Type B pancreatic cell (in vitro differentiated cells): ENCODE measurements at places on chromosomes 7 and 10. TPM values are rescaled to one million over a fixed set of nuclear protein-coding genes. Genes with fewer than 3 reads are reported as not detected.

RBP3 gene
- total RNA-seq, result not detected in 2 replicates

CPEB3 gene
- total RNA-seq, result 2.3 and 3.7 TPM in 2 replicates

TRRAP gene
- 45.0 and 65.7 TPM in 2 replicates for total RNA-seq

ADAMTS14 gene
- total RNA-seq, result 0.29 and 1.4 TPM in 2 replicates

ACSL5 gene
- total RNA-seq, result 13.9 and 39.7 TPM in 2 replicates

CAMK1D gene
- total RNA-seq, result 12.2 and 29.2 TPM in 2 replicates

DNA sequence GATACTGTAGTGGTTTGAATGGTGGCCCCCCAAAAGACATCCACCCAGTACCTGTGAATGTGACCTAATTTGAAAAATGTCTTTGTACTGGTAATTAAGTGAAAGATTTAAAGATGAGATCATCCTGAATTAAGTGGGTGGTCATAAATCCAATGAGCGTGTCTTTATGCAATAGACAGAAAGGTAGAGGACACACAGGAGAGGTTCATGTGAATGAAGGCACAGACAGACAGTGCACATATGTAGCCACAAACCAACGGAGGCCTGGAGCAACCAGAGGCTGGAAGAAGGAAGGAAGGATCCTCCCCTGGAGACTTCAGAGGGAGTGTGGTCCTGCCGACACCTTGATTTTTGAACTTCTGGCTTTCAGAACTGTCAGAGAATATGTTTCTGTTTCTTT lies 160.3 kb downstream of the CNTNAP2 start:
- no peak overlapping the region for H3K4me3 ChIP-seq
- no peak for DNase-seq
- H3K27ac ChIP-seq, result no peak overlapping the region
- H3K36me3 ChIP-seq, result no peaks in the 10 kb centered on the region

DNA sequence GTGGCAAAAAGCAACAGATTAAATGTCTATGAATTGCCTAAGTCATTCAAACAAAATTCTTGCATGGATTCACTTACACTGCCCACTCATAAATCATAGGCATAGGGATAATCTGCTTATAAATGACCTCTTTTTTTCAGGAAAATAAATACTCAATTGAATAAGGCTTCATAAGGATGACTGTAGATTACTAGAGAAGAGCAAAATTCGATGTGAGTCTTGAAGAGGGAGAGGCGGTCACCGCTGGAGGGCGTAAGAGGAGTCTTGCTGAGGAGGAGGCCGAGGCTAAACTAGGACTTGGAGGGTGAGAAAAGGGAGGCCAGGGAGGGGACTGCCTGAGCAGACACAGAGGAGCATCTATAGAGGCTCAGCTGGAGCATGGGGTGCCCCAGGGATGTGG lies 135.4 kb upstream of the RSU1 start:
- no peak overlapping the region for H3K27ac ChIP-seq
- no peak overlapping the region for H3K4me3 ChIP-seq
- DNase-seq, result no peak
- no peaks in the 10 kb centered on the region for H3K27me3 ChIP-seq

DNA sequence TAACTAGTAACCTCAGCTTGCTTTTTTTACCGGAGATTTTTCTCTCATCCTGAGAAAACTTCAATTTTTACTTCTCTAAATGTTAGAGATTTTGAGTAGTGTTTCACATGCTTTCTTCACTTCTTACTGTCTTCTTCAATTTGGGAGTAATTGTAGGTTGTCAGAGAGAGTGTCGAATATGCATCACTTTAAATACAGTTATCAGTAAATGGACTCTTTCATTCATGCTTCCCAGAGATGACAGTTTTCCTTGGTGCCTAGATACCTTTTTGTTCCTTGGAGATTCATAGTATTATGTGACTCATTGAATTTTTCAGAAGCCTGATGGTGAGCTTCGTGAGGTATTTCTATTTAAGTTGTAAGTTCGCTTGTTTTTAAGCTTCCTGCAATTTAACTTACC lies 169.7 kb downstream of the ADK start:
- no peaks in the 10 kb centered on the region for H3K27me3 ChIP-seq
- no peaks in the 10 kb centered on the region for H3K4me1 ChIP-seq
- DNase-seq, result no peak
- no peak overlapping the region for H3K27ac ChIP-seq
- H3K36me3 ChIP-seq, result peaks cover 12% of the 10 kb centered on the region

GRCh38 chr7:151694828-151695580 lies 175.3 kb upstream of the RHEB start:
- H3K4me1 ChIP-seq, result peaks cover 36% of the 10 kb centered on the region
- no peak for DNase-seq
- no peaks in the 10 kb centered on the region for H3K27me3 ChIP-seq
- H3K36me3 ChIP-seq, result no peaks in the 10 kb centered on the region

DNA sequence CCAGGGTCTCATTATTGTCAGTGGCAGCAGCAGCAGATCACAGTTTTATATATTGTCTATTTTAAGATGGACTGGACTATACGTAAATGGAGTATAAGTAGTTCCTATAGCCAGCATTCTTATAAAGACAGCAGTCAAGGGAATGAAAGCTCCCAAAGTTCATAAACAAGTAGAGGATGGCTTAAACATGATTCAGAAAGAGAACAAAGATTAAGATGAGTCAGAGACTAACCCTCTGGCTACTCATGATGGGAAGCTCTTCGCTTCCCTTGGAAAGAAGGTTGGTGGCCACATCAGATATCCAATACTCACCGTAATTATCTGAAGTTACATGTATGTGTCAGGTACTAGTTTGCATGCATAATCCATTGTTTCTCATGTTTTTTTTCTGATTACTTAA lies 277.0 kb downstream of the INHBA start:
- no peak overlapping the region for H3K4me3 ChIP-seq
- no peaks in the 10 kb centered on the region for H3K27me3 ChIP-seq
- H3K27ac ChIP-seq, result no peak overlapping the region
- no peak for DNase-seq
- no peaks in the 10 kb centered on the region for H3K4me1 ChIP-seq

GRCh38 chr7:133504825-133505224 lies 251.9 kb downstream of the EXOC4 start:
- peaks cover 6% of the 10 kb centered on the region for H3K4me1 ChIP-seq
- H3K27me3 ChIP-seq, result no peaks in the 10 kb centered on the region
- no peak overlapping the region for H3K4me3 ChIP-seq
- no peaks in the 10 kb centered on the region for H3K36me3 ChIP-seq
- H3K27ac ChIP-seq, result no peak overlapping the region
- no peak for DNase-seq

DNA sequence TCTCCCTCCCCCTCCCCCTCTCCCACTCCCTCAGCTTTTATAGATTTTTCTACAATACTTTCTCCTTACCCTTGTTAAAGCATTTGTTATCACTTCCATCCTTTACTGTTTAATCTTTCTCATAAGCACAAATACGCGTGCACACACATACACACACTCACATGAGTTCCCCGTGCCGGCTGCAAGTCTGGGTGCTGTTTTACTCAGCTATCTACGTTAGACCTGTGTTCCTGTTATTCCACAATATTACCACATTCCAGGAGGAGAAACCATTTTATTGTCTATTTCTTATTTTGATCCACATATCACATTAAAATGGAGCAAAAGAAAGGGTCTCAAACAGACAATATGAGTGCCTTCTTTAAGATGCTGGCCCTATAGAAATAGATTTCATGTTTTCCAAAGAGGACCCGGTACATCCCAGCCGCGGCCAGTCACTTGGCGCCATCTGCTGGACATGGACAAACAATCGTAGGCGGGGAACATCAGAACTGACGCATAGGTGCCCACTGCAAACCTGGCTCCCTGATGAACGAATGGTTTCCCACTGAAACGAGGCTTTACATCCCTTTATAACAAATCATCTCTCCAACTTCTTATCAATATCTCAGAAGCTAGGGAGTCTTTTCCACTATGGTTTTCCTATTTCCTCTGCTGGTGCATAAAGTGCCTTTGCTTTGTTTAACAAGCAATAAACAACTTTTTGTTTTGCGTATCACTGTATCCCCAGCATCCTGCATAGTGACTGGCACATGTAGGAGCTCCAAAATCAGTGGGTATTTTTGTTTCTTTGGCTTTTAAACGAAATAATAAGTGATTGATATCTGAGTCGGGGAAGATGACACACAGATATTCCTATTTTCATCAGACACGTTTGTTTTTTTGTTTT lies 25.2 kb upstream of the OPTN start:
- no peak for DNase-seq
- H3K27ac ChIP-seq, result no peak overlapping the region
- H3K4me3 ChIP-seq, result no peak overlapping the region
- H3K36me3 ChIP-seq, result peaks cover 4% of the 10 kb centered on the region
- H3K4me1 ChIP-seq, result peaks cover 4% of the 10 kb centered on the region

- H3K4me1 ChIP-seq, result no peaks in the 10 kb centered on the region
- H3K27me3 ChIP-seq, result no peaks in the 10 kb centered on the region
- H3K36me3 ChIP-seq, result no peaks in the 10 kb centered on the region
- no peak overlapping the region for H3K4me3 ChIP-seq
These were observed 54.6 kb upstream of the NRG3 start for GRCh38 chr10:81820418-81820817.

GRCh38 chr10:78170026-78170475 lies 136.4 kb downstream of the RPS24 start:
- H3K4me3 ChIP-seq, result no peak overlapping the region
- H3K36me3 ChIP-seq, result peaks cover 3% of the 10 kb centered on the region
- no peak for DNase-seq
- H3K27me3 ChIP-seq, result peaks cover 13% of the 10 kb centered on the region
- no peak overlapping the region for H3K27ac ChIP-seq
- H3K4me1 ChIP-seq, result no peaks in the 10 kb centered on the region

DNA sequence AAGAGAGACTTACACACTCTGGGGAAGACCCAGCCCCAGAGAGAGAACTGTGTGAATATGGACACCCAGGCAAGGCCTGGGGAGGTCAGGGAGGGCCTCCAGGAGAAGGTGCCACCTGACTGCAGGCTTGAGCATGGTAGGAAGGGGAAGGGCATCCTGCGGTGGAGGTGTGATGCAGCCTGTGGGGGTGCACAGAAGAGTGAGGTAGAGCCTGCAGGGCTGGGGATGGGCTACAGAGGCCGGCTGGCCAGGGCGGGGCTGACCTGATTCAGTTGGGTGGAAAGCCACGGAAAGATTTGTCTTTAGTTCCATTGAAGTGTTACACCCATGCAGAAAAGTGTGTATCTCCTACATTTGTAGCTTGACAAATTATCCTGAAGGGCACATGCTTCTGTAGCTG lies 47.6 kb downstream of the ZMIZ1 start:
- peaks cover 14% of the 10 kb centered on the region for H3K36me3 ChIP-seq
- no peak overlapping the region for H3K4me3 ChIP-seq
- DNase-seq, result no peak
- H3K27ac ChIP-seq, result peak overlapping the region; percentile 87
